ENCODE measurements at places on chromosomes 6 and 20.
A peak's percentile ranks its signal among the peaks of the same experiment; 100 is the strongest.

GRCh38 chr6:40355532-40355931, 231.6 kb downstream of the LRFN2 start:
- DNase-seq: no peak

- DNase-seq: no peak
These were observed 15.4 kb downstream of the RANBP9 start for GRCh38 chr6:13696226-13696625.

DNA sequence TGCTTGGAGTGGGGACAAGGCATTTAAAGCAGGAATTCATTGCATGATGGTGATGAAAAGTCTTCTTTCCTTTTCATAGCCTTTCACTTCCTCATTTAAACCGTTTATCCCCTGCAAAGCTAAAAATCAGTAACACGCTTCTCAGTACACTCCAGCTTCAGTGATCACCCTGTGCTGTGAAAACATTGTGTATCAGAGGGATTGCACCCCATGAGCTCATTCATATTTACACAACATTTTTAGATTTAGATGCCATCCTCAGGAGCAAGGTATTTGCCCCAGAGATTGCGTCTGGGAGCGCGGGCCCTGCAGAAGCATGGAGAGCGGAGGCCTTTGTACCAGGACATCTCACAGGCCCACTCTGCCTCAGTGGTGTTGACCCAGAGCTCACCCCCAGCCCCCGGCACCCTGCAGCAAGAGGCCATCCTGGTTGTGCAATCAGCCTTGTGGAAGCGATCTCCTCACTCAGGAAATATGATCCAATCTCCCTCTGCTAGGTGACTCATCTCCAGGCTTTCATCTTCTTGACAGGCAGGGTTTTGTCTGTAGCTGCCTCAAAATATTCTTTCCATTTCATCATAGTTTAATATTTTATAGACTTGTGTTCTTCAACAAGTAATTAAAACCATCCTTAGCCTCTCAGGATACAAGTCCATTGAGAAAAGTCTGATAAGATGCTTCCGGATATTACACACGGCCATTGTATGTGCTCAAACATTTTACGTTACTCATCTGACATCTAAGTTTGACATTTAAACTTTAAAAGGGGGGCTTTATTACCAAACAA, 38.9 kb upstream of the THBS2 start:
- DNase-seq: no peak

DNA sequence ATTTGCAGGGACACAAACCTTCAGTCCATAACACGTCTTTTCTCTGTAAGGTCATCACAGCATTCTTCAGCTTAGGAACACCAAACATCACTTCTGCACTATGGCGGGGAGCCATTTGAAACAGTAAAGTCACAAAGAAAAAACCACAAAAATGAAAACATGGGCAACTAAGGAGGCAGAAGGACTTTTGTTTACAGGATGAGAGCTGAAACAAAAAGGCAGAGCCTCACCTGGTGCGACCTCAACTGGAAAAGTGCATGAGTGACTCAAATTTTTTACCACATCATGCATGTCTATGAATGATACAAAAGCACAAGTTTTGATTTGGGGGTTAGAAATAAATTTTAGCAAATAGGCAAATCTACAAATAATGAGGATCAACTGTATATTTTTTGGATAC, 68.2 kb upstream of the TNFAIP3 start:
- no peak for DNase-seq

DNA sequence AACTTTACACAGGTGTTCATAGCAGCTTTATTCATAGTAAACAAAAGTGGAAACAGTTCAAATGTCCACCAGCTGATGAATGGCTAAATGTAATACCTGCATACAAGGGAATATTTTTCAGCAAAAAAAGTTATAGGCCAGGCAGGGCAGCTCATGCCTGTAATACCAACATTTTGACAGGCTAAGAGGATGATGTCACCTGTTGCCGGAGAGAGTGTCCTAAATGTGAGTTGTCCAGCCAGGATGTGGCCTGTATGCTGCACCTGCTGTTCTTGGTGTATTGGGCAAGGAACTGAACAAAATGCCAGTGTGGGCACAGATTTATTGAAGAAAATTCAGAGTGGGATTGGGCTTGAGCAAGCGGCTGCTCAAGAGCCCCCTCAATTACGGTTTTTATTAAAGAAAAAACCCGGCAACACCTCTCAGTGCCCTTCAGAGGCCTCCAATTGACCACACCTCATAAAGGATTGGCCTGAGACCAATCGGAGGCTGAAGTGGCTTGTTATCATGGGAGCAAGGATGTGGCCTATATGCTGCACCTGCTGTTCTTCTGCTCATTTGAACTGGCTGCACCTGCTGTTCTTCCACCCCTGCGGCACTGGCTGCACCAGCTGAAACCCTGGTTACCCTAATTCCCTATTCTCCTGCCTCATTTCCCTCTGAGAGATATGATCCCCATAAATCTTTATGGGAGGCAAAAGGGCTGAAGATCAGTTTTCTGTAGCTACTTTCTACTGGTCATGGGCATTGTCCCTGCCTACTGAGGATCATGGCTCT, 164.3 kb upstream of the PROKR2 start:
- no peak for DNase-seq

- no peak for DNase-seq
These were observed 59.9 kb upstream of the MAP3K4 start for GRCh38 chr6:160931378-160932310.

DNA sequence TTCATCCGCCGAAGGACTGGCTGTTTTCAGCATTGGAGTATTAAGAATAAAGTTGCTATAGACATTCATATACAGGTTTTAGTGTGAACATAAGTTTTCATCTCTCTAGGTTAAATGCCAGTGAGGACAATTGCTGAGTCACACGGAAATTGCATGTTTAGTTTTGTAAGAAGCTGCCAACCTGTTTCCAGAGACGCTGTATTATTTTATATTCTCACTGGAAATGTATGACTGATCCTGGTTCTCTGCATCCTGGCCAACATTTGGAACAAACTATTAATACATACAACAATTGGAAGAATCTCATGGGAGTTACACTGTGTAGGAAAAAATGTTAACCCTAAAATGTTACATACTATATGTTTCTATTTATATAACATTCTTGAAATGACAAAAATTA, 16.7 kb upstream of the TGM6 start:
- no peak for DNase-seq

GRCh38 chr6:24699521-24700359, 19.2 kb downstream of the C6orf62 start:
- no peak for DNase-seq

GRCh38 chr6:161373905-161374451, 100.1 kb upstream of the AGPAT4 start:
- peak; percentile 84 for DNase-seq

- no peak for DNase-seq
These were observed 12.6 kb downstream of the AAR2 start for GRCh38 chr20:36248836-36249235.

DNA sequence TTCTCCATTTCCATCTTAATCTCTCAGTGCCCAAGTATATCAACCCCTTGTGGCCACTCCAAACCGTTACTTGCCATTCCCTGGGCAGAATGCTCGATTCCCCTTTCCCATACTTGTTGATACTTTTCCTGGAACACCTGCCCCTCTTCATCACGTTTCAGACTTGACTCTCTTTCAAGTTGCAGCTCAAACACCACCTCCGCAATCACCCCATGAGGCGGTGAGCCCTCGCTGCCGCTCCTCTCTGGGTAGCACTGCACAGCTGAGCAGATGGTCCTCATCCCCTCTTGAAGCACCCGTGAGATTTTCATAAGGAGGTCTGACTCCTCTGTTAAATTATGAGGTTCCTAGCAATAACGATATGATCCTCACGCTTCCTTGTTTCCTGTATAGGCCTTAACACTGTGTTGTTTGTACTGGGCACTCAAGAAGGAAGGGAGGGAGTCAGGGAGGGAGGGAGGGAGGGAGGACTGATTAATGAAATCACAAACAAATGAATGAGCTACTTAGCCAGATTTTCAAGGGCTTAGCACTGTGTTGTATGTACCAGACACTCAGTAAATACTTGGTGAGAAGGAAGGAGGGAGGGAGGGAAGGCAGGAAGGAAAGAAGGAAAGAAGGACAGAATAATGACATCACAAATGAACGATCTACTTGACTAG, 8.0 kb upstream of the UQCC2 start:
- no peak for DNase-seq

- DNase-seq: no peak
These were observed 73.5 kb downstream of the TTLL2 start for GRCh38 chr6:167398214-167399050.

GRCh38 chr6:121351916-121352315, 17.6 kb upstream of the TBC1D32 start:
- DNase-seq: no peak

DNA sequence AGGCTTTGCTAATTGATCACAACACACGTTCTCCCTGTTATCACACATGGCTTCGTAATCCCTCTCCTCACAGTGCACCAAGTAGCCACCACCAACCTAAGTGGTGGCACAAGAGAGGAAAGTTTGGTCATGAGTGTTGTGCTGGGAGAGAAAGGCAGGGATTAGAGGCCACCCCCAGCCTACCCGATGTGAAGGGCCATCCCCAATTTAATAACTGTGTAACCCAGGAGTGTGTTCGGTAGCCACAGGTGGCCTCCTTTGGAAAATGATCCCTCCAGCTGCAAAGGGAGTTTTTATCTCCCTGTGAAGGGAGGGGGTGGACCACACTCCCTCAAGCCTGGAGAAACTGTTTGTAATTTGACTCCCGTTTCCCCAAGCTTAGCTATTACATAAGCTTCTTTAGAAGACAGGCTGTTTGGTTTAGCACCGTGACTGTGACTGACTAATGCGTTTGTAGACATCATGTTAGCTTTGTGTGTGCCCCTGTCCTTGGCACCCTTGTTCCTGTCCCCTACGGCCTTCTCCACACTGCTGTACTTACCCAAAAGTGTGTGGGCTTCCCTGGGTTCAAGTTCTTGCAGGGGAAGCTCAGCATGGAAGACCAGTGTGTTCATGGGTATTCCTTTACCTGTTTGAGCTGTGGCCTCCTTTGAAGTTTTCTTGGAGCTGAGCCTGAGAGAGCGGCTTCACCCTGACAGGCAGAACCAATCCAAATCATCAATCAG, 20.6 kb downstream of the PPP1R16B start:
- no peak for DNase-seq

DNA sequence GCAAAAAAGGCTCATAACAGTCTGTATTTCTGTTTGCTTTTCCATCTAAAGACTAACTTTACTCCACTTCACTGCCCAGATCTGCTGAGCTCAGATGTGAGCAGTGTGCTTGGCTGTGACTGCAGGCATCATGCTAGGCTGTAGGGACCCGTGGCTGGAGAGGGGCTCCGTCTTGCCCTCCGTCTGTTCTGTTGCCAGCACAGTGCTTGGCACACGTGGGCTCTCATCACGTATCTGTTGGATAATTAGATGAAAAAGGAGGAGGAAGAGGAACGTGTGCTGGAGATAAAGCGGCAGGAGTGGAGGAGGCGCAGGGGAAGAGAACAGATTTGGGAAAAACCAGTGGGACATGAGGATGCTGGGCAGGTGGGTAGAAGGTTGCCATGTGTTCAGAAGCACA, 57.6 kb upstream of the IER3 start:
- no peak for DNase-seq

Data from activated T-cell treated with anti-CD3 and anti-CD28 coated beads, Interleukin-2, amount 50 U/mL, for 48 hours (primary cell).